ENCODE measurements at places on chromosomes 5 and 9. TPM values are rescaled to one million over a fixed set of nuclear protein-coding genes. Genes with fewer than 3 reads are reported as not detected.

Gene SLC2A6
- 8.8 TPM for total RNA-seq

- no peak for DNase-seq
Observed at GRCh38 chr9:12964271-12964670, 189.5 kb downstream of the LURAP1L start.

DNA sequence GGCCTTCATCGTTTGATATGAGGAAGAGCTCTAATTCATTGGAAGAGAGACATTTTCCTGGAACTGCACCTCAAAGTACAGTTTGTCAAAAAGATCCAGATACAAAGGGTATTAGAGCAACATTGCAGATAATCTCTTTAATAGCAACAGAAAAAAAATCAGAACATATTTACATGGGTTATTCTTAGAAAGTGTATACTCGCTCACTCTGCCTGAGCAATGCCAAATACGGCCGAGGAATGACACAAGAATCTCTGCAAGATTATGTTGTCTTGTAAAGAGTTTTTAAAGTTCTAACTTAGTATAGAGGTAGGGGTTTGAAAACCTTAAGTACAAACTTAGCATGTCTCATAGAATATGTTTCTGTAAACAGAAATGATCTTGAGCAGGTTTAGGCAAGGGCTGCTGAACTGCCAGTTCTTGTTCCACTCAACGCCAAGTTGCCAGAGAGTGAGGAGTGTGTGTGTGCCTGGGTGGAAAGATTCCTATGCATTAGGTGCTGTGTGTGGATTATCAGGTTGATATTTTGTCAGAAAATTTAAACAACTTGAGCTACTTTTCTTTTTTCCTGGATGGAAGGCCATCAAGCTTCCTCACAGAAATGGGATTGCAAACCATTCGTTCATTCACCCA, 41.8 kb upstream of the ERCC6L2 start:
- DNase-seq = no peak

Gene DPH7
- total RNA-seq = 29.3 TPM

DNA sequence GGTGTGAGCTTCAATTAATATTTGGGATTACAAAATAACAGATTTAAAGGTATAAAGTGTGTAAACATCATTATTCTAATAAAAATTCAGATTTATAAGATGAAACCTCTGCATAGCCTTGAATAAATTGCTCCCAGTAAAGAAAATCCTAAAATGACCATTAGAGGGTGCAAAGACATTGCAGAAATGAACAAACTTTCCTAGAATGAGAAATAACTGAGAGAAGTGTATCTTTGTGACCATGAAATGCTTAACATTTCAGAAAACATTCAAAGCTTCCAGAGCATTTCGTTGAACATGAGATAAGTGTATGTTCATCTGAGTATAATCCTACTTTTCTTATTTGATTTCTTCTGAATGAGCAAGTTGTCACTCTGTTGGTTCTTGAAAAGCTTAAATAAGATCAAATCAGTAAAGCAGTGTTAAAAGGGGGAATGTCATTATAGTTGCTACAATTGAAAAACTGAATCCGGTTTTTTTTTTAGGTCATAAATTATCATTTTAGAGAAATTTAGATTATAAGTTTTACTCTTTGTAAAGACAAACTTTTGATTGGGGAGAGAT, 24.7 kb upstream of the NUDT12 start:
- no peak for DNase-seq

Gene PRR7
- total RNA-seq = 7.9 TPM

DNA sequence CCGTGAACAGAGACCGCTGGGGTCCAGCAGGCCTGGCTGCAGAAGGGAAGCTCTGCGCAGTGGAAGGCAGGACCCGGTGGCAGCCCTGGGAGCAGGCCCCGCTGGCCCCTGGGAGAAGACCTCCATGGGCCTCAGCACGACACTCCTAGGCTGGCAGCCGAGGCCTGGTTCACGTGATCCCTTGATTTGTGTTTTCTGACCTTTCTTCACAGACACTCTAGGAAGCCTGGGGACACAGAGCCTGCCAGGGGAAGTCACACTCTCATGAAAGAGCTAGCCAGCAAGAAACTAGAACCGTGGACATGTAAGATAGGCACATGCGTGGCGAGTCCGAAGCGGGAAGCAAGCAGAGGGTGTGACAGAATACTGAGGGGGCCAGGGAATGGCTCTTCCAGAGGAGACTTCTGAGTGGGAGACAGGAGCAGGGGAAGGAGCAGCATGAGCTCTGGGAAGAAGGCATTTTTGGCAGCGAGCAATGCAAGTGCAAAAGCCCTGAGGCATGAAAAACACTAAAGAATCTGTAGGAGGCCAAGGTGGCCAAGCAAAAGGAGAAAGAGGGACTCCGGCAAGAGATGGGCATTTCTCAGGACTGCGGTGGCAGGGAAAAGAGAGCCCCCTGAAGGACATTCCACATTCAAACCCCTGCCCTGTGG, 26.6 kb upstream of the IL17B start:
- DNase-seq = no peak

DNA sequence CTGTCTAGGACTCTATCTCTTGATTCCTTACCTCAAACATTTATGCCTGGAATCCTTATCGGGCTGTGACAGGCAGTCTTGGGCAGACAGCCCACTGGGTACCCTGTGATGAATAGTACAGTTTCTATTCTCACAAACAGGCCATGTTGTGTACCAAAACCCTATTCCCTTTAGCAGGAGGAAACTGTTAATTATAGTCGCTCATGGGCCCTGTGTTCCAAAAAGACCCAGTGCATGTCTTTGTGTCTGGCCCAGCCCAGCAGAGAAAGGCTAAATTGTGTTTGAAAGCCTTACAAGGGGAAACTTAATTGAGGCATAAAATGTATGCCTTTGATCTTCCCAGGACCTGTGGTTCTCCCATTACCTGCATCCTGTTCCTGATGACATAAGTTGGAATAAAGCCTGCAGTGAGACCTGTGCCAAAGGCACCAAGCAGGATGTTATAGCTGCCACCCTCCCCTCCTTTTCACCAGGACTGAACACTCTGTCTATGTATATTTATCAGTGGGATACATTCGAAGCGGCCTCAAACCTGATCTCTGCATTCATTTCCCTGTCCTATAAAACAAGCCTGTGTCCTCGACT, 43.3 kb downstream of the TLR4 start:
- DNase-seq = no peak

Gene PCDHB9
- total RNA-seq = 1.2 TPM

Gene CD180
- 1.0 TPM for total RNA-seq

DNA sequence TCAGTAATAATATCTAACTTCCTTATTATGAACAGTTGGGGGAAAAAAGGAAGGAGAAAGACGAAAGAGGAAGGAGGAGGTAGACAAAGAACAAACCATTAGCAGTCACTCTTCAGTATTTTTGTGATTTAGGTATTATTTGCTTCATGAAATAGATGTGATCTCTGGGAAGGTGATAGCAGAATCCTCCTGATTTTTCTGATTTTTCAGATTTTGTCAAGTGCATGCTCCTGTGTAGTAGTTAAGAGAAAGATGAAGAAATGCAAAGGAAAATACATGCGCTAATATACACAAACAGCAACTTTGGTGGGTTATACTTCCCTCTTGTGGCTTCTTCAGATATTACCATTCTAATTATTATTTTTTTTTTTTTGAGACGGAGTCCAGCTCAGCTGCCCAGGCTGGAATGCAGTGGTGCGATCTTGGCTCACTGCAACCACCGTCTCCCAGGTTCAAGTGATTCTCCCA, 31.6 kb downstream of the LMNB1 start:
- DNase-seq = no peak

- no peak for DNase-seq
Observed at GRCh38 chr9:26770821-26771220, 121.8 kb downstream of the CAAP1 start.

DNA sequence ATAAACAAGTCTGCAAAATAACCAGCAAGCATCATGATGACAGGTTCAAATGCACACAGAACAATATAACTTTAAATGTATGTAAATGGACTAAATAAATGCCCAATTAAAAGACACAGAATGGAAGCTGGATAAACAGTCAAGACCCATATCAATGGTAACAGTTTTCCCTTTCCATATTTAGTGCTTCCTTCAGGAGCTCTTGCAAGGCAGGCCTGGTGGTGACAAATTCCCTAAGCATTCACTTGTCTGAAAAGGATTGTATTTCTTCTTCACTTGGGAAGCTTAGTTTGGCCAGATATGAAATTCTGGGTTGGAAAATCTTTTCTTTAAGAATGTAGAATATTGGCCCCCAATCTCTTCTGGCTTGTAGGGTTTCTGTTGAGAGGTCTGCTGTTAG, 120.2 kb upstream of the RASA1 start:
- DNase-seq = no peak

DNA sequence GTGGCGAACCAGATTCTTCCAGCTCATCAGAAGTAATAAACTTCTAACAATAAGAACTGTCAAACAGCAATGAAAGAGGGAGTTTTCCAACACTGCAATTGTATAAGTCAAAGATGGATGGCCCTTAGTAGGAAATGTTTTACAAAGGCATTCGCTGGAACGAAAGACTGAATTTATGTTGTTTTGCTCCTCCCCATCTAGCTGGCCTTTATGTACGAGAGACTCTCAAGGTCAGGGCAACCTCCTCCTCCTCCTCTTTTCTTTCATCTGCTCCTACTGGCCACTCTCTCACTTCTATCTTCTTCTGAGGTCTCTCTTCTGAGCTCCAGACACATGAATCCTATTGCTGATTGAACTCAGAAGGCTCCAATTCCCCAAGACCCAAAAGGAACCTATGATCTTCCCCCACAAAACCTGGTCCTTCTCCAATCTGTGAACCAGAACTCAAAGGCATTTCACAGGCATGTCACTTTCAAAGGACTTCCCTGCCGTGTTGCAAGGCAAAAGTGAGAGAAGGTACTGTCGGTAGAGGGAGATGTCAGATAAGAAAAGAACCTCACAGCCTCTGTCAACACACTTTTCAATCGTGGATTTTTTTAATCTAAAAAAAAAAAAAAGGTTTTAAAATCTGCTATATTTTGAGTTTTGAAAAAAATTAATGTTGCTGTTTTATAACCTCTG, 28.5 kb upstream of the PUM3 start:
- no peak for DNase-seq

Gene SLC25A48
- total RNA-seq = not detected

DNA sequence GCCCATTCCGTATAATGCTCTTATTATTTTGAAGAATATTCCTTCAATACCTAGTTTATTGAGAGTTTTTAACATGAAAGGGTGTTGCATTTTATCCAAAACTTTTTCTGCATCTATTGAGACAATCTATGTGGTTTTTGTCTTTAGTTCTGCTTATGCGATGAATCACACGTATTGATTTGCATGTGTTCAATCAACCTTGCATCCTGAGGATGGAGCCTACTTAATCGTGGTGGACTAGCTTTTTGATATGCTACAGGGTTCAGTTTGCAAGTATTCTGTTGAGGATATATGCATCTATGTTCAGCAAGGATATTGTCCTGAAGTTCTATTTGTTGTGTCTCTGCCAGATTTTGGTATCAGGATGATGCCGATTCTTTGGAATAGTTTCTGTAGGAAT, 1070.3 kb upstream of the CDH18 start:
- no peak for DNase-seq

DNA sequence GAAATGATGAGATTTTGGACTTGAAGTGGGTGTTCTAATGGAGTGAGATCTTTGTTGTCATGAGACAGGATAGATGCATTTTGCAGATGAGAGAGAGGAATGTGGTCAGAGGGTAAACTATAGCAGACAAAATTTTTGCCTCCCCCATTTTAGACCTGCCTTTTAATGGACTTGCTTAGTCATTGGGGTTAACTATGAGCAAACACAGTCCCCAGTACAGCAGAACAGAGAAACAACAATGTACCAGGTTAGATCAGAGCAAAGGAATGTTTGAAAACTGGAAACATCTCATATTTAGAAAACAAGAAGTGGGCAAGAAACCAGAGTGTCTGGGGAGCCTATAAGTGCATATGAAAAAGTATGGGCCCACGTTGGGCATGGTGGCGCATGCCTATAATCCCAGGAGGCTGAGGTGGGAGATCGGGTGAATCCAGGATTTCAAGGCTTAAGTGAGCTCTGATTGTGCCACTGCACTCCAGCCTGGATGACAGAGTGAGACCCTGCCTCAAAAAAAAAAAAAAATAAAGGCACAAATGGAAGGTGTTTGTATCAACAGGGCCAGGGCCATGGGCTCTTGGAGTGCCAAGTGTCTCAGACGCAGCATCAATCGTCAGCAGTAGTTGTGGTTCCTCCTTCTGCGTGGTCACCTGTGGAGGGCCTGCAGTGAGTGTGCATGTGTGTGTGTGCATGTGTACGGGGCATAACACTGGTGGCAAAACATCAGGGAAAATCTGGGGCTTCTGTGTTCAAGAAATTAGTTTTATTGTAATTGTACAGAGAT, 214.4 kb upstream of the S1PR3 start:
- no peak for DNase-seq

DNA sequence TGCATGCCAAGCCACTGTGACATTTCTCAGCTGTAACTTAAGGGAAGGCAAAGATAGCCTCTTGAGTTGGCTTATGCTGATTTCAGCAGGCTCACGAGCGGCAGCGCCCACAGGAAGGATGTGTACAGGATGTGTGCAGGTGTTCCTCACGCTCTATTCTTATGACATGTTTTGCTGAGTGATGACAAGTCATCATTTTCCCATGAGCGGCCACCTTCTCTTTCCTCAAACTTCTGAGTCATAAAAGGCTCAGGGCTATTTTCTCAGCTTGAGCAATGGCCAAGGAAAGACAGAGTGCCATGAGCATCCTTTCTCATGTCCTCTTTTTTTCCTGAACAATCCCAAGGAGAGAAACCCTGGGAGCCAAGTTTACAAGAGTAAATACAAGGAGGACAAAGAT, 365.9 kb downstream of the PLK2 start:
- DNase-seq = no peak

- no peak for DNase-seq
Observed at GRCh38 chr9:21690561-21690960, 111.9 kb upstream of the MTAP start.

DNA sequence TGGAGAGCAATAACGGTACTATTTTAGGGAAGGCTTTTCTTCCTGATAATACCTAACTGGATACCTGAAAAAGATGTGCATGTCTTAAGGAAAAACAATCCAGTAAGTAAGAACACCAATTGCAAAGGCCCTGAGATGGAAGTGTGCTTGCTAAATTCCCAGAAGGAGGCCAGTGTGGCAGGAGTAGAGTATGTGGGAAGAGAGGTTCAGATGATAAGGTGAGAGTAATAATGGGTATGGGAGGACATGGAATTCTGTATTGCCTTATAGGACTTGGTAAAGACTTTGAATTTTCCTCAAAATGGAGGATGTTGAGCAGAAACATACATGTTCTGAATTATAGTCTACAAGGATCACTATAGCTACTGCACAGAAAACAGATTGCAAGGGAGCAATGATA, 89.3 kb downstream of the COMMD10 start:
- no peak for DNase-seq

GRCh38 chr9:129513282-129513681, 107.6 kb downstream of the C9orf50 start:
- no peak for DNase-seq

DNA sequence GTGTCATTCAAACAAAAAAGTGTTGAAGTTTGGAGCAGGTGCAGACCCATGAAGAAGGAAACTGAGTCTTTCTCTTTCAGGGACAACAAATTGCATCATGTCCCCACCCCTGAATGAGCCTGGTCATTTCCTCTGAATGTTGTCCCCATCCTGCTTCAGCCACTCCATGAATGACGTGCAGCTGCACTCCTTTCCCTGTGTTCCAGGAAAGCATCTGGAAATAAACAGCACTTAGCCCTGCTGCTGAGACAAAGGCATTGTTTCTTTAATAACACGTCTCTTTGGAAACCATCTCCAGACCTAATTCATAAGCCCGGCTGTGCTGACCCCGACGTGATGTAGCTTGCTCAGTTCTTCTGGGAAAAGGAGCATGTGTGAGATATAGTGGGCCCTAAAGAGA, 682.3 kb downstream of the BRINP1 start:
- DNase-seq = no peak

Gene FOXD4L3
- total RNA-seq = 2.1 TPM

Data from upper lobe of left lung (tissue), 6 donors.